Fibroblast of skin of scalp (primary cell): ENCODE measurements at places on chromosomes 3 and 15.

DNA sequence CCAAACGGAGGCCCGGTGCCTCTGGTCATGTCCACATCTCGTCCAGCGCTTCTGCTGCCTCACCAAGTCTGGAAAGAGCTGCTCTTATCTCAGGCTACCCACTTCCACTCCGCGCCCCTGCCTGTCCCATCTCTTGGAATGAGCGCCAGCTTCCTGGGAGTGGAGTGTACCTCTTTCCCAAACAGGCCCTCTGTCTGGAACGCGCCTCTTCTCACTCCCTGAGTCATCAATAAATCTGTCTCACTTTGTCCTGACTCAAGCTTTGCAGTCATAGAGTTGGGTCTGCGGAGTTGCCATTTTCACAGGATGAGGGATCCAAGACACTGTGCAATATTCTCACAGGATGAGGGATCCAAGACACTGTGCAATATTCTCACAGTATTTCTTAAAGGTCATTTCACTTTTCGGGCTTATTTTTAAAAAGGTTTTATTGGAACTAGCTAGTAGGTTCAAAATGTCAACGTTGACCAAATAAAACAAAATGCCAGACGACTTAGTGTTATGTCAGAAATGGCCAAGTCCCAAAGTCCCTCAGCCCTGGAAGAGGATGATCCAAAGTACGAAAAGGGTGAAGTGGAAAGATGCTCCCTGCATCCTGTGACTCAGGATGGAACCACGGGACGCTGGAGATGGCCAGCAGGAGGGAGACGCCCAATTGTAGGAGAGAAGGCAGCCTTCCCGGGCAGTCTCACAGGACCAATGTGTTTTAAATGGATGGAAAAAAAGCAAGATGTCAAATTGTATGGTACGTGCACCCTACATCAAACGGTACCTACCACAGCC lies 81.1 kb downstream of the CHSY1 start:
- peak; percentile 59 for DNase-seq

DNA sequence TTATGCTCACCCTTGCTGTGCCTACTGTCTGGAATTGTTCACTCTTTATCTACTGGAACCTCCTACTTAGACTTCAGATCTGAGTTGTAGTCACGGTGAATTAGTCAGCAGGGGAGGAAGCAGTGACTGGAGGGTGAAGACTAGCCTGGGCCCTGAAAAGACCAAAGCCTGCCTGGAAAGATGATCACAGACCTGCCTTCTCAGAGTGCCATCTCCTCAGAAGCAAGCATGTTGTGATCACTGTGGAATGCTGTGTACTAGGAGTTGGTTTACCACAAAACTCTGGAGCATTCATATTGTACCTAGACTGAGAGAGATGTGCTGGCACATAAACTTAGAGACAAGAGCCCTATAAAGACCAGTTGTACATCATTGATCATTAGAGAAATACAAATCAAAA lies 100.7 kb upstream of the SCN10A start:
- DNase-seq, result peak; percentile 9

GRCh38 chr15:66715720-66716655 lies 14.0 kb downstream of the SMAD6 start:
- no peak for DNase-seq

DNA sequence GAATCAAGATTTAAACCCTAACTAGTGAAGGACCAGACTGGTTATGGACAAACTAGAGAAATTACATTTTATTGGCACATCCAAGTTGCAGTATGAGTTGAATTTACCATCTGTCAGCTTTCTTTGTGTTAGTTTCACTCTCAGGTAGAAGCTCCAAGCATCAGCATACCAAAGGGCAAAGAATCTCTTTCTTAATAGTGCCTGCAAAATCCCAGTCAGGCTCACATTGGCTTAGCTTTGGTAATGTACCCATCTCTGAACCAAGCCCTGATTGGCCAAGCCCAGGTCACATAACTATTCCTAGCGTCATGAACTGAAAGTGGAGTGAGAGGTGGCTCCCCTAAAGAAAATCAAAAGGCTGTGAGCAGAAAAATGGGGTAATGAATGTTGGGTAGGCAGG lies 66.9 kb downstream of the CCNL1 start:
- no peak for DNase-seq

GRCh38 chr3:123920383-123920782 lies 36.3 kb upstream of the MYLK start:
- DNase-seq, result no peak

GRCh38 chr3:74301056-74301455 lies 313.4 kb downstream of the CNTN3 start:
- DNase-seq, result no peak

DNA sequence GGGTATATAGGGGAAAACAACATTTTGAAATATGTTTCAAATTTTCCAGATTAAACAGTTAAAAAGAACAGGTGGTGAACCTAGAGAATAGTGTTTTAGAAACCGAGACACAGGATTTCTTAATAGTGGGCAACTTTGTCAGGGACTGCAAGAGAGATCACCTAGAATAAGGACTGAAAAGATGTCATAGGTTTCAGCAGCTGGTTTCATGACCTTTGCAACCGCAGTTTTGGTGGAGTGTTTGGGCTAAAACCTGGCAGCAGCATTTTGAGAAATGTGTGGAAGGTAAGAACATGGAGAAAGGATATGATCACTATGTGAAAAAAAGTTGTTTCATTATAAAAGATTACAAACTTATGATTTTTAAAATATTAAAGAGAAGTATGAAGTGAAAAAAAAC lies 34.9 kb downstream of the PRKCI start:
- DNase-seq, result no peak
